ENCODE measurements at places on chromosomes 12 and 14. TPM values are rescaled to one million over a fixed set of nuclear protein-coding genes. Genes with fewer than 3 reads are reported as not detected.

DNA sequence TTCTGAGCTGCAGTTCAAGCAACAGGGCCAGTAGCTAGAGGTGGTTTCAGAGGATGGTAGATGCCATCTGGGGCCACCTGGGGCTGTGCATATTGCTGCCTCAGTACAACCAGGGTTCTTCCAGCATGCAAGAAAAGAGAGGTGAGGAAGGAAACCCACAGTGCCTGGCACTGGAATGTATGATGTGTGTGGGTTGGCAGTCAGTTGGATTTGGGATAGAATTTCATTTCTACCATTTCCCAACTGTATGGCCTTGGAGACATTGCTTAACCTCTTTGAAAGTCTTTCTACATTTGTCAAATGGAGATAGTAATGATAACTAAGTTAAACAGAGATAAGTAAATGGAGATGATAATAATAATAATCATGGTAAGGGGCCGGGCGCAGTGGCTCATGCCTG lies 10.2 kb upstream of the LRRC10 start:
- DNase-seq: no peak

GRCh38 chr12:50508970-50509663 lies 4.3 kb downstream of the DIP2B start:
- no peak for DNase-seq

GRCh38 chr14:102063808-102064429 lies 22.9 kb downstream of the HSP90AA1 start:
- DNase-seq: no peak

The GTF2A1 gene
- total RNA-seq: 28.8 TPM

The OR6C2 gene
- total RNA-seq: not detected

The TNFAIP2 gene
- total RNA-seq: 237 TPM
